ENCODE measurements at places on chromosomes 5 and 9.

- no peak for DNase-seq
Observed at GRCh38 chr5:174825587-174825986, 101.2 kb downstream of the MSX2 start.

DNA sequence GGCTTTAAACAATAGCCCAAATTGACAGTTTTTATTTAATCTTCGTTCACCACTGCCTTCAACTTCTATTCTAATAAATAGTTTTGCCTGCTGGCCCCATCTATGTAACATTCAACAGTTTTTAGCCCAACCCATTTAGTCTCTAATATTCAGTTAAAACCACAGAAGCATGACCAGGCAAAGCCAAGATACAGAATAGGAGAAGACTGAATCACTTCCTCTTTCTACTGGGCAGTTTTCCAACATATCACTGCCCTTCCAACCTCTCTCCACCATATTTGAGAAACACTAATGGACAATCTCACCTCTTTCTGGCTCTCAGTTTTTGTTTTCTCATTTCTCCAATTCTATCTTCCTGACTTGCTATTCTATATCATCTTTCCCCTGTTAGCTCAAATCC lies 352.9 kb downstream of the DNAH5 start:
- DNase-seq: no peak

GRCh38 chr9:137128862-137129455 lies 10.0 kb upstream of the GRIN1 start:
- no peak for DNase-seq

- no peak for DNase-seq
Observed at GRCh38 chr9:34862836-34863235, 95.2 kb upstream of the PHF24 start.

- DNase-seq: peak; percentile 8
Observed at GRCh38 chr5:17381932-17382331, 116.1 kb upstream of the TAF11L2 start.

GRCh38 chr5:135546912-135547311 lies 11.1 kb upstream of the NEUROG1 start:
- DNase-seq: no peak

DNA sequence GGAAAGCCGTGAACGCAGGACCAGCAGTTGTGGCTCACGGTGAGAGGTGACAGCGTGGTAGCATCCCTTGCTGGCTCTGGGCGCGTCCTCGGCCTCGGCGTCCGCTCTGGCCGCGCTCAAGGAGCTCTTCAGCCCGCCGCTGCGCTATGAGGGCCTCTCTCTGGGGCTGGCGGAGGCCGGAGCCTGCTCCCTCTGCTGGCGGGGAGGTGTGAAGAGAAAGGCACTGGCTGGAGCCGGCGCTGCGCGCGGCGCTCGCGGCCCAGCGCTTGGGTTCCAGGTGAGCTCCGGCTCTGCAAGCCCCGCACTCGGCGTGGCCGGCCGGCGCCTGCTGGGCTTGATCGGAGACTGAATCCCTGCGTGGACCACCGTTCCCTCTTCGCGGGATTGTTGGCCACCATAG lies 705.6 kb downstream of the SEMA5A start:
- no peak for DNase-seq

DNA sequence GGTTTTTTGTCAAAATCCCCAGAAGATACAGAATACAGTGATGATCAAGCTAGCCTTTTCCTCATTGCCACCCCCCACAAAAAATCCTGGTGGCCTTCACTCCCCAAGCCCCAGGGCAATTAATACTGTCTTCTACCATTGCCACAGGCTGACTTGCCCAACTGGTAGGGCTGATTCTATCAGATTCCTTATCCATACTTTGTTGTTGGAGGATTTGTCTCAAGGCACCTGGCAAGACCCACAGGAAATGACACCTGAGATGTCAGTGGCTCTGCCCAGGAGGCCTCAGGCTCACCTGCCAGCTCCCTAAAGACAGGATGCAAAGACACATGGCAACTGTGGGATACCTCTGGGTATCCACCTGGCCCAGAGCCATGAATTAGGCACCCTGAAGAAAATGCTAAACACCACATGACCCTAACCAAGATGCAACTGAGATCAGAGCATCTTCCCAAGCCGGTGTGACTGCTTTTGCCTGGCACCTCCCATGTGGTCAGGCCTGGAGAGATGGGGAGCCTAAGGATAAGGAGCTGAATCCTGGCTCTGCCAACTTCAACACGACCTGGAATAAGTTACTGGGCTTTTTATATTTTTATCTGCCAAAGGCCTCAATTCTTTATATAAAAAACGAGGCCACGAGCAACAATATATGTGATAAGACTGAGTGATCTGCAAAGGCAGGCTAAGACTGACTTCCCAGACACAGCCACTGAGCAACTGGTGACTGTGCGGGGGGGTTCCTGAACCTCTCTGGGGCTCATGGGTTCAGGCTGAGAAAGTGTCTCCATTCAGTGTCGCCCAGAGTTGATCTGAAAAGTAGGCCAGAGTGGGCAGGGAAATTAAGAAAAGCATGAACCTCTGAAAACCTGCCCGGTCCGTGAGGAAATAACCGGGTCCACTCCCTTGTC lies 944 bp downstream of the ATOX1 start:
- DNase-seq: no peak

DNA sequence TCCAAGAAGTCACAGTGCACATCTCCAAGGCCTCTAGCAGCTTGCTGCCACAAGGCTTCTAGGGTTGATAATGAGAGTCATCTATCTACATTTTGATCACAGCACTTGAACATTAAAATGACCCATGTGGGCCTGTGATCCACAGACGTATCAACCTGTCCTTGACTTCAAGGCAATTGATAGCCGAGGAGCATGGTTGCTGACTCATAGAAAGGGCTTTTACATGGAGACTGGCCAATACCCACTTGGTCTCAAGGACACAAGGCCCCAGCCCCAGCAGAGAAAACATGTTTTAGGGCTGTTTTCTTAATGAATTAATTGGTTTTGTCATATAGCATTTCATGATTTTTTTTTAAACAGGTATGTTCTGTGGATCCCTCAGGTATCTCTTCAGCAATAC lies 314.0 kb downstream of the SEMA5A start:
- DNase-seq: no peak

DNA sequence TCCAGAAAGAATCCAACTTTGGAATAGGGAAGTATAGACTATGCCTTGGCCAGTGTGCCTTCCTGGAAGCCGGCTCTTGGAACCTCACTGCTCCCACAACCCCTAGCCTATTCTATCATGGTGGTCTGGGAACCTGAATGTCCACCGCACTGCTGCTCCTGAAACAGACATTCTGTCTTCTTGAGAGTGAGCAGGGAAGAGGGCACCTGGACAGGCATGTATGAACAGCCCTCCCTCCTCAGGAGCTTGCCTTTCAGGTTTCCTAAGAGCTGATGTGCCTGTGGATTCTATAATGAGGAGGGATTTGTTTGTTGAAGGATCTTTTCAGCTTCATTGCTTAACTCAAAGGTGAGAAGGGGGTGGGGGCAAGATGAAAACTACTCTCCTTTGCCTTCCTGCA lies 55.1 kb upstream of the XPA start:
- no peak for DNase-seq

- DNase-seq: no peak
Observed at GRCh38 chr5:60526336-60526875, 173.6 kb downstream of the DEPDC1B start.

GRCh38 chr9:131439224-131439623 lies 45.3 kb downstream of the PRRC2B start:
- DNase-seq: no peak

DNA sequence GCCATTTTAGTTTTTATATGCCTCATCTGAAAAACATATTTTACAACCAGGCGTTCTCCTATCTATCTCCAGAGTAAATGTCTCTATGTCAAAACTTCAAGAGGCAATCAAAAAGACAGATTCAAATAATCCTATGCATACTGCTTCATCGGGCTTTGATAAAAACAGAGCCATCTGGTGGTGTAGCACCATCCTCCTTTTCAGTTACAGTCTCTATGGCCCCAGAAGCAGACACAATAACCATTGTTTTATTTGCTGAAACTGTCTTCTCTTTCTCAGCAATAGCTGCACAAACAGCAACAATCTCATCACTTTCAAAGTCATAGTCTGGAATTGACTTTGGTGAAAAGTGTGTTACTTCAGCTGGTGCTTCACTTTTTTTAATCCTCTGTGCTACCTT lies 36.3 kb downstream of the PTGER4 start:
- no peak for DNase-seq

GRCh38 chr5:96320797-96321196 lies 112.3 kb downstream of the PCSK1 start:
- no peak for DNase-seq

- DNase-seq: no peak
Observed at GRCh38 chr5:10360686-10361085, 7.2 kb downstream of the MARCHF6 start.

GRCh38 chr5:150398722-150399523 lies 13.8 kb downstream of the CD74 start:
- DNase-seq: peak; percentile 62

DNA sequence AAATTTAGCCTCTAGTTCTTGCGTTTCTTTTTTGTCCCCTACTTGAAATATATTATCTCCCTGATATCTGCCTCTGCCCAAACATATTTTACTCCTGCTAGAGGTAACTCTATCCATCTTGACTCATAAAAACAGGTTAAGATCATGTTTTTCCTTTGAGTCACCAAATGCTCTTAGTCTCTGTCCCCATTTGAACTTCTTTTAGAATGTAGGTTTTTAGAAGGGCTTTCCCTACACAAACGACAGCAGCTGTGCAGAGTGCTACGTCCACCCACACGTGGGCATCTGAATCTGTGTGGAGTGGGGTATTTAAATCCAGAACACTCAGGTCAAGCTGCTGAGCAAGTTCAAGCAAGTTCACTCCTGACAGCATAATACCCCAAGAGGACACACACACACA lies 2.2 kb downstream of the HSD17B3 start:
- no peak for DNase-seq

DNA sequence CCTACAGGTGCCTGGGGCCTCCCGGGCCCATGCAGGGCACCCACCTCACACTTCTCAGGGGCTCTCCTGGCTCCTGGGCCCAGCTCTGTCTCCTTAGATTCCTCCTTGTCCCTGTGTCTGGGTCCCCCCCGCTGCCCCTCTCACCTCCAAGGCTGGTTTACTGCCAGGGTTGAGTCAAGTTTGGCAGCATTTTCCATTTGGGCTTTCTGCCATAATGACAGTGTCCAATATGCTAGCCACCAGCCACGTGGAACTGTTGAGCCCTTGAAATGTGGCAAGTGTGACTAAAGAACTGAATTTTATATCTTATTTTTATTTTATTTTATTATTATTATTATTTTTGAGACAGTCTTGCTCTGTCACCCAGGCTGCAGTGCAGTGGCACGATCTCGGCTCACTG lies 1.9 kb downstream of the TTC16 start:
- no peak for DNase-seq
